ENCODE measurements at places on chromosomes 7 and 10. TPM values are rescaled to one million over a fixed set of nuclear protein-coding genes. Genes with fewer than 3 reads are reported as not detected.

CFAP43 gene
- total RNA-seq = 0.33 TPM

DNA sequence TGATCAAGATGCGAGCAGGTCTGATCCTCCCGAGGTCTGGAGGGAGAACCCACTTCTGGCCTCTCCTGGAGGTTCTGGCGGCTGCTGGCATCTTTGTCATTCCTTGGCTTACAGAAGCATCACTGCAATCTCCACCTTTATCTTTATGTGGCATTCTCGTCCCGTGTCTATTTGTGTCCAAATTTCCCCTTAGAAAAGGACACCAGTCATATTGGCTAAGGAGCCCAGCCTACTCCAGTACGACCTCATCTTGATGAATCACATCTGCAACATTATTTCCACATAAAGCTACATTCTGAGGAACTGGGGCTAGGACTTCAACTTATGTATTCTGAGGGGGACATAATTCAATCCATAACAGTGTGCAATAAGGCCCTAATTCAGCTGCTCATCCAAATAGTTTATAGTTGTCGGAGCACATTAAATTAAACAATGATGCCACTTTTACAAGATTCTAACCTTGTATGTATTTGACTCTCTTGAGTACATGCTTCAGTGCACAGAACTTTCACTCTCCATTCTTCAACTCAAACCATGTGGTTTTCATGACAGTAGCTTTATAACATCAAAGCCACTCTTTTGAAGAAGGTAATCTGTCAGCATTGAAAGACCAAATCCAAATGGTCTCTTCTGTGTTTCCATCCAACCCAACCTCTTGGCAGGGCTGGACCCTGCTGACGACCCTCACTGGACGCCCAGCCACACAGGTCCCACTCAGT, 86.2 kb upstream of the DDC start:
- H3K4me1 ChIP-seq = peaks cover 49% of the 10 kb centered on the region
- peaks cover 15% of the 10 kb centered on the region for H3K36me3 ChIP-seq
- H3K27ac ChIP-seq = no peak overlapping the region
- H3K27me3 ChIP-seq = no peaks in the 10 kb centered on the region

DNA sequence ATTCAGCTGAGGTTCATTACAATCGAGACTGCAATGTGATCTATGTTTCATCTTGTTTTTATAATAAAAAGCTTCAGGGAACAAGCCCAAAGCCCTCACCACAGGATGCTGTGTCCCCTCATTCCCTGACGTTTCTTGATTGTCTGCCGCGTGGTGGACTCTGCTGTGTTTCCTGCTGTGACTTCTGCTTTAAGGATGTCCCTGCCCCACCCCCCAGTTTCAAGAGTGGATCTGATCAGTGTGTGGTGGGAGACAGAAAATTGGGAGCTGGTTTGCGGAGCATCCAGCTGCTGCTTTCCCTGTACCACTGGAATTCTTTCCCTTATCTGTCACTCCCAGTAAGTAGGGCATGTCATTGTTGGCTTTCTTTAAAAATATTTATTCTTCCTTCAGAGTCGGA, 86.2 kb downstream of the CREM start:
- H3K27ac ChIP-seq = no peak overlapping the region
- H3K4me3 ChIP-seq = no peak overlapping the region
- H3K27me3 ChIP-seq = no peaks in the 10 kb centered on the region
- H3K36me3 ChIP-seq = peaks cover 3% of the 10 kb centered on the region
- DNase-seq = no peak

- H3K27ac ChIP-seq = peak overlapping the region; percentile 92
- no peak overlapping the region for H3K4me3 ChIP-seq
- H3K36me3 ChIP-seq = peaks cover 72% of the 10 kb centered on the region
- peaks cover 39% of the 10 kb centered on the region for H3K4me1 ChIP-seq
- no peaks in the 10 kb centered on the region for H3K27me3 ChIP-seq
Measured at GRCh38 chr7:74063223-74063641, 20.4 kb upstream of the LIMK1 start.

DNA sequence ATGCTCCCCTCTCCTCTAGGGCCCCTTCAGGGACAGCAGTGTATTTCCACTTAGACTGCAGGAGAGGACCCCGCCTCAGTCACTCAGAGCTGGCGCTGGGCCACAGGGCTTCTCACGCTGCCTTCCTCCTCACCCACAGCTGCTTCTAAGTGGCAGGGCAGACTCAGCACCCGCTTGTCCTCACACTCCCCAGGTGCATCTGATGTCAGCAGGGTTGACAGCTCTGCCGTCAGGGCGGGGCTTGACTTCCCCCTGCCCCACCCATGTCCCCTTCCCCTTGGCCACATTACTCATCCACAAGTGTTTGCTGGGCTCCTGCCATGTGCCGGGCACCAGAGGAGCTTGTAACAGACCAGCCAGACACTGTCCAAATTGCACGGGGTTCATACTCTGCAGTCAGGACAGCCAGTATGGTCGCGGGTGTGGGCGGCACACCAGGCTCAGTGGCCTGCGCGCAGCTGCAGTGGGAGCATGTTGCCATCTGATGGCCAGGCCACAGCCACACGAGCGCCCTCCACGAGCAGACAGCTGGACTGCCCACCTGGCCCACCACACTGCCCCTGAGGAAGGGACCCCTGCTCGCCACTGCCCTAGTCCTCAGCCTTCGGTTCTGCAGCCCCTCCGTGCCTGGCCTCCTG, 29.3 kb upstream of the TTYH3 start:
- peaks cover 9% of the 10 kb centered on the region for H3K4me1 ChIP-seq
- DNase-seq = no peak
- no peak overlapping the region for H3K27ac ChIP-seq
- no peak overlapping the region for H3K4me3 ChIP-seq

DNA sequence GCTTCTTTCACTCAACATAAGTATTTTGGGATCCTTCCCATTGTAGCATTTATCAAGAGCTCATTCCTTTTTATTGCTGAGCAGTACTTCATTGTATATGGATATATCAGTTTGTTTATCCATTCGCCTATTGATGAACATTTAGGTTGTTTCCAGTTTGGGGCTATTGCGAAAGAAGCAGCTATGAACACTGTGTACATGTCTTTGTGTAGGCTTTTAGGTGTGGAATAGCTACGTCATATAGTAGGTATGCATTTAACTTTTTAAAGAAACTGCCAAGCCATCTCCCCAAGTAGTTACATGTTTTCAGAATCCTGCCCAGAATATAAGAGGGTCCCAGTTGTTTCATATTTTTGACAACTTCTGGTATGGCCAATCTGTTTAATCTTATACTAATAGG, 468.1 kb downstream of the IPMK start:
- H3K4me3 ChIP-seq = no peak overlapping the region
- no peak for DNase-seq
- no peaks in the 10 kb centered on the region for H3K4me1 ChIP-seq
- no peaks in the 10 kb centered on the region for H3K36me3 ChIP-seq

DGKI gene
- 2.9 TPM for total RNA-seq

- no peak overlapping the region for H3K27ac ChIP-seq
- H3K27me3 ChIP-seq = no peaks in the 10 kb centered on the region
- DNase-seq = no peak
Measured at GRCh38 chr7:82376739-82377138, 66.8 kb downstream of the CACNA2D1 start.

FGL2 gene
- 349 TPM for total RNA-seq

AGR2 gene
- not detected for total RNA-seq

All from esophagus muscularis mucosa (tissue), 4 donors.